NCI-H69 (cell line): ENCODE measurements at places on chromosomes 7 and 10.

DNA sequence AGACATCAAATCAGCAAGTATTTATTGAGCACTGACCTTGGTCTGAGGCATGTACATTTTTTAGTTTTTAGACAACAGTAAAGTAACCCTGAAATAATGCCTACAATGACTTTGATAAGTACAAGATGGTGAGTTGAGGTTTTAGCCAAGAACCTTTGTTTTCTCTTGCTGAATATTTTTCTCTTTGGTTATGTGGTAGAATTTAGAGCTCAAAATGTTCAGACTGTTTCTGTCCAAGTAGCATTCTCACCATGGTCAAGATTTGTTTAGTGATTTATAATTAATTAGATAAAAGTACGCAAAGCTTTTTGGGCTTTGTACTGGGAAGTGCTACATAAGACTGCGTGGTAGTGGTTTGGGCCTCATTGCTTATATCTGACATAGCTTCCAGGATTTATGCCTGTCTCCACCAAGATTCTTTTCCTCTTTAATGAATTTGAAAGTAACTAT lies 102.4 kb downstream of the KAT6B start:
- no peak for DNase-seq

DNA sequence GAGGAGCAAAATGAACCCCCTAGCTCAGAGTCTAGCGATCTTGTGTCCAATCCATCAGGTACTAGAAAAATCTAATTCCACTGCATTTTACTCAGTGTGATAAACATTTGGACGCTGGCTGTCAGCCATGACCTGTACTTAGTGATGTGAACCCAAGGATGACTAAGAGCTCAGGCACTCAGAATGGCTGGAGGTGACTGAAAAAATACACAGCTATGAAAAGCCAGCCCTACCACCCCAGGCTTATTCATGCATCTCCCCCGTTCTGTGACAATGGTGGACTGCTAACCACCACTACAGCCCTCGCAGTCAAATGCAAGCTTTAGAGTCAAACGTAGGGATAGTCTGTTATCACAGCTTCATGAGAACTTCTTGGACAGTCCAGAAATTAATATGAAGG lies 14.9 kb downstream of the AFAP1L2 start:
- DNase-seq, result no peak

GRCh38 chr7:30434140-30434799 lies 44.3 kb downstream of the NOD1 start:
- peak; percentile 12 for DNase-seq

- DNase-seq, result no peak
These were observed 106.7 kb downstream of the PRKAG2 start for GRCh38 chr7:151770232-151770631.

GRCh38 chr10:69107176-69107490 lies 16.8 kb upstream of the VPS26A start:
- DNase-seq, result no peak

DNA sequence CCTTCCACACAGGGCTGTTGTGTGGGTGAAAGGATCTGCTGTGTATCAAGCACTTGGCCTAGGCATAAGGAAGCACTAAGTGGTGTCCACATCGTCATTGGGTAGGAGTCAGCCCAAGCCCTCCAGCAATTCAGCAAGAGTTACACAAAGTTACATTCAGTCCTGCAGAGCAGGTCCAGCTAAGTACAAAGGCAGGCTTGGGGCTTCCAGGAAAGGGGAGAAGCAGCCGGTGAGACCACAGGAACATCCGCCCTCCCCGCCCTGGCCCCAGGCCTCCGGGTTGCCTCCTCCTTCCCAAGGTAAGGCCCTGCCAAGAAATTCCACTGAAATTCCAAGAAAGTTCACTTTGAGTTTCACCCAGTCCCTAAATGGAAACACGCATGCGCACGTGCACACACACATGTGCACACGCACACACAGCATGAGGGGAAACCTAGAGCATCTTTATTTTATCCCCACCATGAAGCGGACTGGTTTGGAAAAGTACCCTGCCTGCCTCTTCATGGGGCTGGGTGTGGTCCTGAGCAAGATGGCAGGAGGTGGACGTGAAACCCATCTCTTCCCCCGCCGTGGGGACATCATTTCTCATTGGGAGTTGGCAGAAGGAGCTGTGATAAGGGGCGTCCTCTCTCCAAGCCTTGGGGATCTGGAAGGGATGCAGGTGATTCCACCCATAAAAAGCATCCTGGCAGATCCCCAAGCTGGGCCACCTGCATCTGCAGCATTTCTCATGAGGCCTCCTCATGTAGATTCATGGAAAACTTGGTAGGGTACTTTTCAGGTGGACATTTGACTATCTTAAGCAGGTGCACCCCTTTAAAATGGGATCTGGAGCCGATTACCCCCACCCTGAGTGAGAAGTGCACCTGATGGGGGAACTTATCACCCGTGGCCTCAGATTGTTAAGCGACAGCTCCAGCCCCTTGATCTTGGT lies 69.1 kb upstream of the NANOS1 start:
- DNase-seq, result no peak

GRCh38 chr10:43809211-43809930 lies 160.7 kb upstream of the ZNF32 start:
- no peak for DNase-seq

GRCh38 chr7:92075455-92076158 lies 58.7 kb downstream of the CYP51A1 start:
- no peak for DNase-seq

DNA sequence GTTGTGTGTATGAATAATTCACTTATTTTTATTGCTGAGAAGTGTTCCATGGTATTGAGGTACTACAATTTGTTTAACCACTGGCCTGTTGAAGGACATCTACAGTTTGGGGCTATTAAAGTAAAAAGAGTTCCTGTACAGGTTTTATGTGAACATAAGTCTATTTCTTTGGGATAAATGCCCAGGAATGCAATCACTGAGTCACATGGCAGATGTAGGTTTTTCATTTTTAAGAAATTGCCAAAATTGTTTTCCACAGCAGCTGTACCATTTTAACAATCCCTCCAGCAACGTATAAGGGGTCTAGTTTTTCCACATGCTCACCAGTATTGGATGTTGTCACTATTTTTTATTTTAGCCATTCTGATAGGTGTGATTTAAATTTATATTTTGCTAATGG lies 243.9 kb downstream of the TNS3 start:
- DNase-seq, result no peak

DNA sequence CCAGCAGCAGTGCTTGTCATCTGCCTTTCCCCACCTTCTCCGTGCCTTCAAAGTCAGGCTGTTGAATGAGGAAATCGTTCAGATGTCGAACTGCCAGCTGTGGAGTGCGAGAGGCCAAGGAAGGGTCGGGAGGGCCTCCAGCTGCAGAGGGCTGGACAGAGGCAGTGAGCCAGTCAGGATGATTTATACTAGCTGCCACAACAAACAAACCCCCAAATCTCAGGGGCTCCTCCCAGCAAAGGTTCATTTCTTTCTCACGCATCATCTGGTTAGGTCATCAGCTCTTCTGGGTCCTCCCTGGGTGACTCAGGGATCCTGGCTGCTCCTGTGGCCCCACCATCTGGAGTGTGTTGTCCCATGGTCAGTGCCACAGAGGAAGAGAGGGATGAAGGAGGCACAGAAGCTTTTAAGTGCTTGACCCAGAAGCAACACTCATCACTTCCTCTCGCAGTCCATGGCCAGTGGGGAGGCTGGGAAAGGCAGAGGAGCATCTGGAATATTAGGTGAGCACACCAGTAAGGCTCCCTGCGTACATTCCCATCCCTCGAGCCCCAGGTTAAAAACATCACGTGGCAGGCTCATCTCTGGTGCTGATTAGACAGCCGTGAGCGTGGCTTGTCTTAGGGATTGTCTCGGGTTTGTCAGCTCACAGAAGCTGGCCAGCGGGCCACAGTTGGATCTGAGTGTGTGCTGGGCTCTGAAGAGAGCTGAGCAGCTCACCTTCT lies 140.7 kb downstream of the RGS10 start:
- peak; percentile 17 for DNase-seq

DNA sequence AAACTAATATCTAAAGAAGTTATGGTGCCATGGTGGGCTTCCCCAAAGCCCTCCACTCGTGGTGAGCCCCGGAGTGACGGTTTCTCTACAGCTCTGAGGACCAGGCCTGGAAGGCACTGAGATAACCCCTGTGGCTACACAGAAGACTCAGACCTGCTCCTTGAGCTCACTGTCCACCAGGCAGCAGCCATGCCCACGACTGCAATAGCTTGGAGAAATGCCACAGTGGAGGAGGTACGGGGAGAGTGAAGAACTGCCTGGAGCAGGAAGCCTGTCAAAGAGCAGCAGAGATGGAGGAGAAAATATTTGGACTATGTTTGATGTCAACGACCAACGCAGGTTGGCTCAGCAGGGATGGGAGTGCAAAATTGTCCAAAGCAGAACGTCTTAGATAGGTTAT lies 300.1 kb upstream of the NPSR1 start:
- no peak for DNase-seq

- DNase-seq, result no peak
These were observed 108.7 kb upstream of the INSIG1 start for GRCh38 chr7:155188821-155189581.

GRCh38 chr10:33291053-33291592 lies 43.3 kb downstream of the NRP1 start:
- DNase-seq, result no peak

DNA sequence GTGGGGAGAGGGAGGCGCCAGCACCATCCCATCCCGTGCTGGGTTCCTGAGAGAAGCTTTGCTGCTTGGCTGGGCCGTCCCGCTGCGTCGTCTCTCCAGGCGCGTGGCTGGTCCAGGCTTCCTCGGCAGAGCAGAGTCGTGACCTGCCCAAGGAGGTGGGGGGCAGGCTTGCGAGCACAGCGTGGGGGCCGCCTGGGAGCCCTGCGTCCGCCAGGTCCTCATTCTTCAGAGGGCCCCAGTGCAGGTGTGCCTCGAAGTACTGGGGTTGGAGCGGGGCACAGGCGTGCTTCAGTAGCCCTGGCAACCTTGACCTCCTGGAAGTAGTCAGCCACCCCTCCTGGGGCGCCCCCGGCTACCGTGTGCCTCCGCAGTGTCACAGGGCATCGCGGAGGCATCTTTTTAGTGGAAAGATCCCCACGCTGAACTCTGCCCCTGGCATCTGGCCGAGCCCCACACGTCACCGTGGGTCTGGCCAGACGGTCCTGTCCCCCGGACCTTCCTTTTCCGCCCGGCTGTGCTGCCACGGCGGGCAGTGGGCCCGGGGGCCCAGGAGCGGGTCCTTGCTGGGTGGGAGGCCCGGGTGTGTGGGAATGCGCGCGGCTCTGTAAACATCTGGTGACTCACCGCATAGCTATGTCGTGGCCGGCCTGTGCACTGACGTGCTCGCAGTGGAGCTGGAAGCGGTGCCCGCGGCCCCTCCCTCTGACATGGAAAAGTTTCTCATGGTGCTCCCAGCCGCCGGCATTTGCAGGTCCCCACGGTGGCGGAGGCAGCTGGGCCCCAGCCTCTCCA lies 6.4 kb downstream of the MAFK start:
- DNase-seq, result no peak

DNA sequence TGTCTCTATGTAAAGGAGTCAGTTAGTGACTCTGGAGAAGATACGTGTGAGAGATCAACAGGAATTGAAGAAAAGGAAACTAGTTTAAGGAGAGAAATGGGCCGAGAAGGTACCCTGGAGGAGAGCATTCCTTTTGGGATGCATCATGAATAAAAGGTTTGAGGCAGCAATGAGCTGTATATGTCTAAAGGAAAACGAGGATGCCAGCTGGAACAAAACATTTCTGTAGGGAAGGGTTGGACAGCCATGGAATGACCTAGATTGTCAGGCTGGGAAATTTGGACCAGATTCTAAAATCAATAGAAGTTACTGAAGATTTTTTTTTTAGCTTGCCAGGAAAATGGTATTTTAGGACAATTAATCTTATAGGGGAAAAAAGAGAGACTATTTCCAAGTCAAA lies 17.2 kb upstream of the MPP7 start:
- DNase-seq, result no peak

- no peak for DNase-seq
These were observed 52.8 kb downstream of the EGFR start for GRCh38 chr7:55071411-55072175.

- DNase-seq, result peak; percentile 55
These were observed 84.7 kb downstream of the MMRN2 start for GRCh38 chr10:86872757-86873156.

DNA sequence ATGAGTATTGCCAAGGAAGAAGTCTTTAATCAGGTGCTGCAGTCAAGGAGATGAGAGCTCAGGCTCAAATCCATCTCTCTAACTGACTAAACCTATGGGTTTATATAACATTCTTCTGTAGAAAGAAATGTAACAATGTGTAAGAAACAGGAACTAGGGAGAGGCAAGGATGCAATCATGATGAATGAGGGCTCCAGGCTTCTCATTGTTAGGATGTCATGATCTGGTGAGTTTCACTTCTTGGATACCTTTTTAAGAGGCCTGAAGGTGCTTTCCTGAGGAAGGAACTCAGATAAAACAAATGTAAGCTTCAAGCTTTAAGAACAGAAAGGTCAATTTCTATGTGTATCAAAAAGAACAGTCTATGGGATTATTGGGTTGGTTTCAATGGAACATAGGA lies 30.8 kb upstream of the SCIN start:
- no peak for DNase-seq

DNA sequence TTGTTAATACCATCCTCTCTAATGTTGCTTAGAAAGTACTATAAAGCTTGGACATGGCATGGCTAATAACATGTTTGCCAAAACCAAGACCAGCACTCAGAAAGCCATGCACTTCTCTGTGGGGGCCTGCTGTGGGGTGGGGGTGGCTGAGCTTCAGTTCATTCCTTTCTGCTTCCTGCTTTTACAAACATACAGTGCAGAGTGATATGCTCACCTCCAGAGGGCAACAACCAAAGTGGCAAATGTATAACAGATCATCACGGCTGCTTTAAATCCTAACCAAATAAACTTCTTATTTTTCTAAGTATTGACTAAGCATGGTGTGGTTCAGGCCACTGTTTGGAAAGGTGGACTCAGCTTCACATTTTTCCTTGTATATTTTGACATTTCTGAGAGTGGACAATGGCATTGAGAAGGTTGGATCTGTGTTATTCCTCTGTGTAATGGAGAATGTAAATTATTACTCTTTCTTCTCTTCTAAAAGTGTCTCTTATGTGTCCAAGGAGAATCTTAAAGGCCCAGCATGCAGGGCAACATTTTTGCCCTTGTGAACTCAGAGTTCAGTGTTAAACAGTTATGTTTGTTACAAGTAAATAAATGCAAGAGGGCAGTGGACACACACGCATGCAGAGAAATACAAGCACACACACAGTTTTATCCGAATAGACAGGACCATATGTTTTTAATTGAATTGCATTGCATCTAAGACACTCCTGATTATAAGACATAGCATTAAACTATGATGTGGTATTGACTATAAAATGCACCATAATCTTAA lies 186.1 kb downstream of the HERPUD2 start:
- DNase-seq, result no peak

DNA sequence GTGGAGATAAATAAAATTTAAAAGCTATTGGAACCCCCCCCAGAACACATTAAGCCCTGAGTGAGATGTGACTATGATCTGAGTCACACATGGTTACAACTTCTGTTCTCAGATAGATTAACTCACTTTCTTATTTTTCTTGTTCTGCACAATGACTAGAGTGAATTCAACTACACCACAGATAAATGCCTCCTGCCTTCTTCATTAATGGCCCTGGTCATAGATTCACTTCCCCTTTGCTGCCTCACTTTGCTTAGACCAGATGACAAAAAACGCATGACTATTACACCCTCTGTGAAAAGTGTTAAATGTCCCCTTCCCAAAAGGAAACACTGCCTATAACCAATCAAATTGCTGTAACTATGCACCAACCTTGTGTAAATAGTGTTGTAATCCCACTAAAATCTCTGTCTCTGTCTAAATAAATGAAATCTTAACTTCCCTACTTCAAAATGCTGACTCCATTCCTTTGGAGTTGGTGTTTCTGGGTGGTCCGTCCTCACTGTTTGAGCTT lies 49.4 kb downstream of the AKR1D1 start:
- no peak for DNase-seq

- no peak for DNase-seq
These were observed 6.8 kb downstream of the LDB1 start for GRCh38 chr10:102113261-102113955.

- DNase-seq, result peak; percentile 96
These were observed 295.6 kb downstream of the AUTS2 start for GRCh38 chr7:69893906-69894305.
